ENCODE measurements at places on chromosomes 7 and 10. TPM values are rescaled to one million over a fixed set of nuclear protein-coding genes. Genes with fewer than 3 reads are reported as not detected.

GRCh38 chr10:4545062-4545461, 280.9 kb upstream of the AKR1E2 start:
- DNase-seq: no peak
- no peaks in the 10 kb centered on the region for H3K36me3 ChIP-seq
- H3K27me3 ChIP-seq: no peaks in the 10 kb centered on the region
- H3K4me1 ChIP-seq: no peaks in the 10 kb centered on the region
- H3K27ac ChIP-seq: no peak overlapping the region
- no peak overlapping the region for H3K4me3 ChIP-seq

The COX19 gene
- total RNA-seq: 7.9 TPM

GRCh38 chr7:1400371-1400770, 58.9 kb downstream of the MICALL2 start:
- no peak overlapping the region for H3K27ac ChIP-seq
- H3K36me3 ChIP-seq: no peaks in the 10 kb centered on the region
- peaks cover 6% of the 10 kb centered on the region for H3K4me1 ChIP-seq
- peaks cover 17% of the 10 kb centered on the region for H3K27me3 ChIP-seq
- DNase-seq: no peak

The NAT16 gene
- 0.84 TPM for total RNA-seq

DNA sequence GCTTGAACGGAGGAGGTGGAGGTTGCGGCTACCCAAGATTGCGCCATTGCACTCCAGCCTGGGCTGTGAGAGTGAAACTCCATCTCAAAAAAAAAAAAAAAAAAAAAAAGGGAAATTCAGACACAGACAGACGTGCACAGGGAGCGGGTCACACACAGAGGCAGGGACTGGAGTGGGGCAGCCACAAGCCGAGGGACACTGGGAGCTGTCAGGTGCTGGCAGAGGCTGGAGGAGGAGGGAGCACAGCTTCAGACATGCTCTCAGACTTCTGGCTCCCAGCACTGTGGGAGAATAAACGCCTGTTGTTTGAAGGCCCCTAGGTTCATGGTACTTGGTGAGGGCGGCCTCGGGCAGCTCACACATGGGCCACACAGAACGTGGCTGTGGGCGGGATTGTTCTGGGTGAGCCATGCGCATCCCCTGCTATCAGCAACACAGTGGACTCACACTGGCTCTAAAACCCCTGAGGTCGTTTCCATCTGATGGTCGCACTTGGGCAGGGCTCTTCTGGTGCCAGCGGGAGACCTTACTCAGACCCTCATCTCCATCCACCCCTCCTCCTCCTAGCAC, 375.9 kb downstream of the DNAJB6 start:
- H3K27ac ChIP-seq: no peak overlapping the region
- H3K4me3 ChIP-seq: no peak overlapping the region
- no peaks in the 10 kb centered on the region for H3K4me1 ChIP-seq

The GRID2IP gene
- 1.0 TPM for total RNA-seq

All from H1 (cell line).